ENCODE measurements at places on chromosomes 13 and 19.

GRCh38 chr13:51873837-51874236 lies 12.1 kb downstream of the CCDC70 start:
- no peak for DNase-seq

- no peak for DNase-seq
Observed at GRCh38 chr13:23766939-23767338, 122.3 kb downstream of the MIPEP start.

GRCh38 chr13:108419768-108420167 lies 150.2 kb downstream of the TNFSF13B start:
- DNase-seq = no peak

DNA sequence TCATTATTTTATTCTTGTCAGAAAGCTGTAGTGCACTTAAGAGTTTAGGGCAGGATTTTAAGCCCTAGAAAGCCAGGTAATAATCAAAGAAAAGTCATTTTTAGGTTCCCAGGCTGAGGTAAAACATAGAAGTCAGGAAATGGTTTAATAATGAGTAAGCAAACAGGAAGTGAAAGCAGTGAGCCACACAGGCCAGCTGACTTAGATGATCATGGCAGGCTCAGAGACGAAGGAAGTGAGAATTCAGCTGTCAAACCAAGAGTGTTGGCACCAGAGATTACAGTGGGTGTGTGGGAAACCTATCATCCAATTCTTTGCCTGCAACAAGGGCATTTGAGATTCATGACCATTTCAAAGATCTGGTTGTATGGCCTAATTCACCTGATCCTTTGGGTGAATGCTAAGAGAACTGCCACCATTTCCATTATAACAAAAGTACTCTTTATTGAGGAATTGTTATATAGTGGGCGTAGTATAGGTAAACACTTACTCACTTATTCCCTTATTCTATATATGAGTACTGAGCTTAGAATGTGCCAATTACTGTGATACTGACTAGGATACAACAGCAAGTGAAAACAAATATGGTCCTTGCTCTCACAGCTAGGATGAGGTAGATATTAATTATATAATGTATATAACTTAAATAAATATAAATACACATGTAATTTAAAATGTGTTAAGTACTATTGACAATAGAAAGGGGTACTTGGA lies 103.7 kb upstream of the EDNRB start:
- peak; percentile 86 for DNase-seq

DNA sequence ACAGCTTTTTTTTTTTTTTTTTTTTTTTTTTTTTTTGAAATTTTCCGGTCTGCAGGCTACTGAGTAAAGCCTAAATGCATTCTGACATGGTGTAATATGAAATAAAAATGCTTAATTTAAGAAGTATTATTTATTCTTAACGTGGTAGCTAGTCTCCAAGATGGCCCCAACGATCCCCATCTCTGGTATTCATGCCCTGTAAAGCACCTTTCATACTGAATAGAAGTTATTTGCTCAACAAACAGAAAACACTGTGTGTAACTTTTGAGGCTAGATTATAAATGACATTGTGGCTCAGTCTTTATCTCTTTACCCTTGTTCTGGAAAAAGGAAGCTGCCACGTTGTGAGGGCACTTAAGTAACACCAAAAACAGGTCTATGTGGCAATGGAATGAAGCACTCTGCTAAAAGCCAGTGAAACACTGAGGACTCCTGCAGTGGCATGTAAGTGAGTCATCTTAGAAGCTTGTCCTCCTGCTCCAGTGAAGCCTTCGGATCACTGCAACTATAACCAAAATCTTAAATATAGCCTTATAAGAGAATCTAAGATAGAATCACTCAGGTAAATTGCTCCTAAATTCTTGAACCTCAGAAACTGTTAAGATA lies 128.7 kb downstream of the UGGT2 start:
- peak; percentile 92 for DNase-seq

- no peak for DNase-seq
Observed at GRCh38 chr13:96481482-96481881, 391.6 kb downstream of the HS6ST3 start.

GRCh38 chr13:99028890-99029289 lies 51.0 kb upstream of the DOCK9 start:
- no peak for DNase-seq

DNA sequence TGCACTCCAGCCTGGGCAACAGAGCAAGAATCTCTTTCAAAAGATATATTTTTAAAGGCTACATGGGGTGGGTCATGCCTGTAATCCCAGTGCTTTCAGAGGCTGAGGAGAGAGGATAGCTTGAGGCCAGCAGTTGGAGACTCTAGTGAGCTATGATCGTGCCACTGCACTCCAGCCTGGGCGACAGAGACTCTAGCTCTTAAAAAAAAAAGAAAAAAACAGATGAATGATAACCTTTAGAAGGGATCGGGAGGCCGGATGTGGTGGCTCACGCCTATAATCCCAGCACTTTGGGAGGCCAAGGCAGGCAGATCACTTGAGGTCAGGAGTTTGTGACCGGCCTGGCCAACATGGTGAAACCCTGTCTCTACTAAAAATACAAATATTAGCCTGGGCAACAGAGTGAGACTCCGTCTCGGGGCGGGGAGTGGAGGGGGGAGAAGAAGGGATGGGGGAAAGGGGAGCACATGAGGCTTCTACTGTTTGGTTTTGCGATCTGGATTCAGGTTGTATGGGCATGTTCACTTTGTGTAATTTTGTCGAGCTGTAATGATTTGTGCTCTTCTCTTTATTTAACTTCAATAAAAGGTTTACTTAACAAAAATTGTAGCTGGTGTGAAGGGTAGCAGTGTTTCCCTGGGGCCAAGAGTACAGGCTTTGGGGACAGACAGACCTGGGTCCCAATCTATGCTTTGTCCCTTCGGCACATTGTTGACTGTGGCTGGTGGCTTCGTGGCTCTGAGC lies 1.1 kb upstream of the PSMC4 start:
- peak; percentile 4 for DNase-seq

- DNase-seq = peak; percentile 91
Observed at GRCh38 chr13:37492741-37493514, 105.6 kb downstream of the POSTN start.

- DNase-seq = no peak
Observed at GRCh38 chr19:7904074-7905020, 670 bp downstream of the MAP2K7 start.

DNA sequence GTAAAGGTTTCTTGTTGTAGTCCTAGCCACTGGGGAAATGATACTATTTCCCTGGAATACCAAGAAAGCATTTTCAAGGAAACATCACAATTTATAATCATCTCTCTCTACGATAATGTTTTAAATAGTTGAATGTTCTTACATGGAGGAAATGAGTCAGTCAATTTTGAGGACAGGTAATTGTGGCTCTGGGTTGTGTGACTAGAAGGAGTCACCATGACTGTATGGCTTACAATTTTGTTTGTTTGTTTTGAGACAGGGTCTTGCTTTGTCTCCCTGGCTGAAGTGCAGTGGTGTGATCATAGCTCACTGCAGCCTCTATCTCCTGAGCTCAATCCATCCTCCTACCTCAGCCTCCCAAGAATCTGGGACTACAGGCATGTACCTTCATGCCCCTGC lies 47.4 kb downstream of the COG3 start:
- DNase-seq = peak; percentile 69

GRCh38 chr19:54795758-54796157 lies 7.7 kb upstream of the KIR2DL4 start:
- no peak for DNase-seq

DNA sequence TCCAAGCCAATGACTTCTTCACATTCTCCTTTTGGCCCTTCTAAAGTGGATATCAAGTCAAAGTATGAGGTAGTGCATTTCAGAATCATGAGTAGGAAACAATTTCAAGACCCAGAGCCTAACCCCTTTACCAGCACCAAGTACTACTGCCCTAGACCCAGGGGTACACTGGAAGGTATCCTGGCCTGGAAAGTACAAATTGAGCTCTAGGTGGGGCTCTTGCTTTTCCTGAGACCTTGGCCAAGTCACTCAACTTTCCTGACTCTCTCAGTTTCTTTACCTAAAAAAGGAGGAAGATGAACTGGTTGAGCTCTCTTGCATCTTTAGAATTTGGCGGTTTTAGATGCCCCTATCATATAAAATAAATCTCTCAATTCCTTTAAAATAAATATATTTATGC lies 204.7 kb downstream of the FGF14 start:
- DNase-seq = peak; percentile 53

DNA sequence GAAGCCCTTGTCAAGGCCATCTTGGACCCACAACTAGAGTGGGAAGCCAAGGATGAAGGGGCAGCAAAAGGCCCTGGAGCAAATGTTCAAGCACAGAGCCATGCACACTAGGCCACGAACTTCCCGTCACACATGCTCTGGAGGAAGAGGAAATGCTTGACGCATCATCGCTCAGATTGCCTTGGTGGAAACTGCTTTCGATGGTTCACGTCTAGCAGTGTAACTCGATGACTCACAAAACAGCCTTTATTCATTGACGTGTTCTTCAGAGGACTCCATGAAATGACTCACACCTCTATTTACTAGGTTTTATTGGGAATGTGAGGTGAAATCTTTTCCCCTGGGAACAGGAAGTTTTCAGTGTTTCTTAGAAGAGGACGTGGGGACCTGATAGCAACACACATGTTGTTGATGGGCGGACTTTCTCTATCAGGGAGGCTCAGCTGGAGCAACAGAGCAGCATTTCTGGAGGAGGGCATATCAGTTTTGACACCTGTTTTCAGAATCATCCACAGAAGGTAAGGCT lies 79.8 kb upstream of the FLT1 start:
- DNase-seq = peak; percentile 99

All from cardiac fibroblast (primary cell).